ENCODE measurements at places on chromosomes 11 and 22.

DNA sequence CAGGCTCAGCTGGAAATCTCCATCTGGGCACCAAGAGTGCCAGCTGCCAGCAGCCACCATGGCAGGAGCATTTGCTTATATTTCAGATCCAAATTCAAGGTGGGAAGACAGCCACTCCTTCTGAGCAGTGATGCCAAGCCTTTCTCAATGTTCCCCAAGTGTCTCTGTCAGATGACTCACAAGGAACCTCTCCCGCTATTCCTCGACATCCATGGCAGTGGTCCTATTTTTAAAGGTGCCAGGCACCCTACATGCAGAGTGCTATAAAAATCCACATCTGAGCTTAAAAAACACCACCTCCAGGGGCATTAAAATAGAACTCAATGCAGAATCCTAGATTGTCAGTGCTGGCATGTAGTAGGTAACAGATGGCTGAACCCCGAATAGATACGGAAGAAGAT is 112.1 kb downstream of the SLC1A2 start:
- no peak for DNase-seq

DNA sequence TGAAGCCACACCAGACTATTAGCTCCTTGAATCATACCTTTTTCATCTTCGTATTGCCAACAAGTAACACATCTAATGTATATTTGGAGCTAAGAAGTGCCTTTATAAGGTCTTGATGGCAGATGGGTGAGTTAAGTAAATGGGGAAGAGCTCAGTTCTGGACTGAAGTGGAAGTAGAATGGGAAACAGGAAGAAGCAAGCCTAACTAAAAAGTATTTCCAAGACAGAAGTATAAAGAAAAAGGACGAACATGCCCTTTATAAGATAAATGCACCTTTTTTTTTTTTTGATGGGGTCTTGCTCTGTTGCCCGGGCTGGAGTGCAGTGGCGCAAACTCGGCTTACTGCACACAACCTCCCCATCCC is 14.5 kb downstream of the CRTAM start:
- no peak for DNase-seq

DNA sequence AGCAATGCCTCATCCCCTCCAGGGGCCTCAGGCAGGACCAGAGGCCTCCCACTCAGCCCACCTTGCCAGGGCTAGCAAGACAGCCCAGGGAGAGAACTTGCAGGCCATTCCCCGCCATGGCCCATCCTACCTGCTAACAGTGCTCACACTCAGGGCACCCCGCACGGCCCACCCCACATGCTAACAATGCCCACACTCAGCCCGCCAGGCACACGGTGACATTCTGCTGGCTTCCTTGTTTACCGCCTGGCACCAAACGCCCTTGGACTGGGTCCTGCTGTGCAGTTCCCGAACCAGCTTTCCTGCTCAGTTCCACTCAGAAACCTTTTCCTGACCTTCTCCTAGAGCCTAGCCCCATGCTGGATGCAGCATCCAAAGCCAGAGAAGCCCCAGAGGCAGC is 33.5 kb upstream of the FADD start:
- no peak for DNase-seq

GRCh38 chr22:37103151-37103550 is 6.4 kb downstream of the TMPRSS6 start:
- DNase-seq, result no peak

DNA sequence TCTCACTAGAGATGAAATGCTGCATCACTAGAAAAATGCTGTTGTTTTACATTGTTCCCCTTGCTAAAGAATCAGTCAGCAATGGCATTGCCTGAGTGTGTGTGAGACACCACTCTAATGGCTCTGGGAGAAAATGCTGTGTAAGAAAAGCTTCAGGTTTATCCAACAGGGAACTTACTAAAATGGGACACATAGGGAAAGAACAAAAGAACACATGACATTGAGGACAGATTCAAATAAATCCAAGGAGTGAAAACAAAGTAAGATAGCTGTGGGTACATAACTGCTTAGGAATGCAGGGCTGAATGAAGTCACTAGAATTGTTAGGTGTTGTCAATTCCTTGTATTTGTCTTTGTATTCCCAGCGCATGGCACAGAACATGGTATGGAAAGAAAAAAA is 24.2 kb downstream of the BLID start:
- DNase-seq, result no peak

Data from coronary artery (tissue), 2 donors.